Activated CD4-positive, alpha-beta memory T cell treated with anti-CD3 and anti-CD28 coated beads for 36 hours (primary cell): ENCODE measurements at places on chromosomes 13 and 19. TPM values are rescaled to one million over a fixed set of nuclear protein-coding genes. Genes with fewer than 3 reads are reported as not detected.

Gene SULT2A1
- total RNA-seq, result not detected

Gene KLK5
- not detected for total RNA-seq

Gene ZNF578
- total RNA-seq, result 0.56 TPM

Gene GPR12
- total RNA-seq, result not detected

Gene CLC
- 4.0 TPM for total RNA-seq

Gene PBX4
- 45.7 TPM for total RNA-seq

DNA sequence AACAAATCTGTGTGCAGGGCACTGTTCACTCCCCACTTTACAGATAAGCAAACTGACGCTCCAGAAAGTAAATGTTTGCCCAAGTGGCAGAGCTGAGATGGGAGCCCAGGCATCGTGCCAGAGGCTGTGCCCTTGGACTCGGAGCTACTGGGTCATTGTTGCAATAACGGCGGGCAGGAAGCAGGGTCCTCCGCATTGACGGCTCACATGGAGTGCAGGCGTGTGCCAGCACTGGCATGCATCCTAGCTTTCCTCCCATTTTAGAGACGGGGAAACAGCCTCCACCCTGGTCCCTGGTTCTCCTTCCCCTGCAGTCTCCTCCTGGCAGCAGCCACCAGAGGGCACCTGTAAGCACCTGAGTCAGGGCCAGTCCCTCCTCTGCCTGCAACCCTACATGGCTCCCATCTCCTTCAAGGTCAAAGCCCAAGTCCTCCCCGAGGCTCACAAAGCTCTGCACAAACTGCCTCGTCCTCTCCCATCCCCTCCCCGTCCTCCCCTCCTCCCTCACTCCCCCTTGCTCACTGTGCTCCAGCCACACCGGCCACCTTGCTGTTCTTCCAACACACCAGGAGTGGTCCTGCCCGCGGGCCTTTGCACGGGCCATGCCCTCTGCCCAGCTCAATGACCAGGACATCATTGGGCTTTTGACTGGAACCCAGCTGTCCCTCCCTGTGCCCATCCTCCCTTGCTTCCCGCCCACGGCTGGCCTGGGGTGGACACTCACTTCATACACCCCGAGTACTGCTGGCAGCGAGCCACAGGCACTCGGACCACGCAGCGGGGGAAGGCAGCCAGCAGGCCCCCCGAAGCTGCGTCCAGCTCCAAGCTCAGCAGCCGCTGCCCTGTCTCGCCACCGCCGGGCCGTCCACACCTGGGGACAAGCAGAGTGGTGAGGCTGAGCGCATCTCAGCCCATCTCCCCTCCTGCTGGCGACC is 7.7 kb upstream of the LRG1 start:
- no peak overlapping the region for H3K27ac ChIP-seq
- H3K36me3 ChIP-seq, result no peaks in the 10 kb centered on the region
- no peak overlapping the region for H3K4me3 ChIP-seq
- peaks cover 2% of the 10 kb centered on the region for H3K4me1 ChIP-seq

- no peaks in the 10 kb centered on the region for H3K36me3 ChIP-seq
- no peak overlapping the region for H3K27ac ChIP-seq
- H3K27me3 ChIP-seq, result no peaks in the 10 kb centered on the region
- DNase-seq, result no peak
- H3K4me1 ChIP-seq, result peaks cover 39% of the 10 kb centered on the region
- no peak overlapping the region for H3K4me3 ChIP-seq
These were observed 496.7 kb downstream of the COG6 start for GRCh38 chr13:40152145-40152544.

DNA sequence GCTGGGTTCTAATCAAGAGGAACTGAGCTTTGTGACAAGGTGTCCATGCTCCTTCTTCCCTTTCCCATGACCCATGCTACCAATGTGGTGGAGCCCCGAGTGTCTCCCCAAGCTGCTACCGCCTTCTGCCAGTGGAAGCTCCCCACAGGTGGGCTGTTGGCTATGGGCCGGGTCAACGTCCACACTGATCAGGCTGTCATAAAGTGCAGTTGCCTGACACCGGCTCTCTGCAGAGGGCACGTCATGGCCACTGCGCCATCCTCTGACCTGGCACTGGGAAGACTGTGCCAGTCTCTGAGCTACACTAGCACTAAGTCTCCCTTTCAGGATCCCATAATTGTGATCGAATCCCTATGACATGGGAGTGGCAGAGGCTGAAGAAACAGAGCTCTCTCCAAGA is 192.3 kb downstream of the USP12 start:
- H3K4me1 ChIP-seq, result no peaks in the 10 kb centered on the region
- H3K36me3 ChIP-seq, result no peaks in the 10 kb centered on the region
- H3K4me3 ChIP-seq, result no peak overlapping the region

DNA sequence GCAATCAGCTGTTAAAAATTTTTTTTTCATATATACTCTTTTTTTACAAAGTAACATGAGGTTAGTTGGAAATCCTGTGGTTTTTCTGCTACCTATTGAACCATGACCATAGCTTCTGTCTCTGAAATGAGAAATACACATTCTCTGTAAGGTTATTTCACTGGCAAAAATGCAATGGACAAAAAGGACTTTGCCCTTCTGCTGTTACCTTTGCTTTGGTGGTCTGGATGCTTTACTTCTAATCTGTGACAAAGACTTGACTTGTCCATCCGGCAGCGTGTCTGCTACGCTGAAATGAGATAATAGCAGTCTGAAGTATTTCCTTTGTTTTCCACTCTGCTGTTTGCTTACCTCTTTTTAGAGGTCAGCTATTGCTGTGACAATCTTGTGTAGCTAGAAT is 412.8 kb downstream of the SLITRK6 start:
- no peak for DNase-seq
- no peaks in the 10 kb centered on the region for H3K4me1 ChIP-seq
- no peaks in the 10 kb centered on the region for H3K36me3 ChIP-seq
- H3K4me3 ChIP-seq, result no peak overlapping the region
- H3K27me3 ChIP-seq, result no peaks in the 10 kb centered on the region
- H3K27ac ChIP-seq, result no peak overlapping the region

GRCh38 chr13:100796463-100796862 is 121.9 kb upstream of the TMTC4 start:
- DNase-seq, result no peak
- peaks cover 13% of the 10 kb centered on the region for H3K27me3 ChIP-seq
- no peaks in the 10 kb centered on the region for H3K36me3 ChIP-seq
- H3K4me1 ChIP-seq, result no peaks in the 10 kb centered on the region
- H3K4me3 ChIP-seq, result no peak overlapping the region

DNA sequence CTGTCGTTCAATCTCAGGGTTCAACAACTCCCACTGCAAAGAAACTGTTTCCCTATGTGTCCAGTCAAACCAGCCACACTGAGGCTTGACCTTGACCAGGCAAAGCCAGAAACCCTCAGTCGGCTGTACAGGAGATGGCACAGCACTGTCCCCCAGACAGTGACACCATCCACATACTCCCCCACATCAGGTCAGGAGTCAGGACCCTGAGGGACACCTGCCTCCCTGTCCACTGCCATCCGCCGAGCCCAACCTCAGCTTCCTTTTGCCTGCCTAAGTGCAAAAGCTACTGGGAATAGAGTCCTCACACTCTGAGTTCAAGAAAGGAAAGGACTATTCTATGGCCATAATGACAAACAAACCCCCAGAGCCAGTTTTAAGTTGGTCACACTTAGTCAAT is 66.8 kb downstream of the ATP7B start:
- no peaks in the 10 kb centered on the region for H3K27me3 ChIP-seq
- H3K36me3 ChIP-seq, result peaks cover 1% of the 10 kb centered on the region
- peaks cover 35% of the 10 kb centered on the region for H3K4me1 ChIP-seq
- no peak for DNase-seq

DNA sequence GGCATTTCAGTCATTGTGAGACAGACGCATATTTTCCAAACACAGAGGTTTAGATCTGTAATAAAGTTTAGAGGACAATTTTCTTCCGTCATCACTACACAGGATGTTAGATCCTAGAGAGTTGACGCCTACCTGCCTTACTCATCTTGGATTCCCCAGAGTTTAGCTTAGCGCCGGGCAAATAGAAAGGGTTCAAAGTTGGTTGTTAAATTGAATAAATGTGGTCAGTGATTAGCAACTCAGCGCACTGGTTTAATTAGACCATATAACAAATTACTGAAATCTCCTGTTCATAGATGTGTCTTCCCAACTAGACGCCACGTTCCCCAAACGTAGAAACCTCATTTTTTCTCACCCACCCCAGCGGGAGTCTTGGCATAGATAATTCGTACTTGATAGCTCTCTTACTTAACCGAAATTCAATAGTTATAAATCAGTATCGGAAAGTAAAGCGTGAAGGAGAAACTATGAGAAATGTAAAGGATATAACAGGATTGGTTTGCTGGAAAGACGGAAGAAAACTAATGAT is 726 bp upstream of the UFM1 start:
- DNase-seq, result peak; percentile 43
- H3K27ac ChIP-seq, result peak overlapping the region; percentile 99
- peak overlapping the region; percentile 100 for H3K4me3 ChIP-seq

DNA sequence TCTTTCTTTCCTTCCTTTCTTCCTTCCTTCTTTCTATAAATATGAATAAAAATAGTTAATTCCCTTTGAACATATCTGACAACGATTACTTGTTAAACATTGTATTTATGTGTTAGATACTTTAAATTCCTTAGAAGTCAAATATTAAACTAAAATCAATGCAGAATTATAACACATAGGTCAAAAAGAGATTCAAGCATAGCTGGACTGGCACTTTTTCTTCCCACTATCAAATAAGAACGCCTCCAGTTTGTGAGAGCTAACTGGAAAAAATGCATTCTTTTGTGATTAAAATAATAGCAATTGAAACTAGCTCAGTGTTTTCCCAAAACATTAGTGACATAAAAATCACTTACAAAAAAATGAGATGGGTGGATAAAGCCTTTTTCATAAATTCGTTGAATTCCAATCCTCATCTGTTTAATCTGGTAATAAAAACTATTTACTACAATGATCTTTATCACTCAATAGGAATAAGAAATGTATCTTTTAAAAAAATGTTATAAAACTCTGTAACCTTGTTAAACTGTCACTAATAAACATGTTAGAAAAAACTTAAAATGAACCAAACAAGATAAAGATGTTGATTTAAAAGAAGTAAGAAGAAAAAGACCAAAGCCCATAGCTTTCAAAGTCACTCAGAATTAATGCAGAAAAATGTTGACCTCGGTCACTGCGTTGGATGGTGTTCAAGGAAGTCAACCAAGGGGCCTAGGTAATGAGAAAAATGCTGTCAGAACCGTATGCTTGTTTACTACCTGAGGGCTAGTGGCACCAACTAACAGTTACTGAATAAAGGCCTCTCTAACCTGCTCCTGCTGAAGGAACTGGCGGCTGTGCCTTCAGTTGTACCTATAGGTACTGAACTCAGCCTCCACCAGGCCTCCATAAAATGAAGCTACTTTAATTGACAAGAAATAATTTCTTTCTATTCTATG is 1039.5 kb upstream of the SLC10A2 start:
- no peaks in the 10 kb centered on the region for H3K36me3 ChIP-seq
- no peak overlapping the region for H3K4me3 ChIP-seq
- no peak overlapping the region for H3K27ac ChIP-seq

DNA sequence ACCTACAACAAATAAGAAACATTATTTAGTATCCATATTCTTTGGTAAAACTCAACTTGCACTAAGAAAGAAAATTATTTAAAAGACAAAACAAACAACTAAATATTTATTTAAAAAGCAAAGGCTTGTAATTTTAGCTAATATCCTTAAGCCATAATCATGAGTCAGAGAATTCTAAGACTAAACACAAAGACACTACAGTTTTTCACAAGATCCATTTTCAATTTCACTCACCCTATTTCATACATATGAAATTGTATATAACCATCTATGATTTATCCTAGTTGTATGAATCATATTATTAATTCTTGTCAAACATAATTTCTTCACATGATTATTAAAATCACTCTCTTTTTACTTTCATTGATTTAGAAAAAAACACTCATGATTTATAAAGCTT is 64.3 kb downstream of the MICU2 start:
- no peak for DNase-seq
- H3K27ac ChIP-seq, result no peak overlapping the region
- peaks cover 15% of the 10 kb centered on the region for H3K36me3 ChIP-seq
- H3K4me3 ChIP-seq, result no peak overlapping the region
- no peaks in the 10 kb centered on the region for H3K27me3 ChIP-seq

DNA sequence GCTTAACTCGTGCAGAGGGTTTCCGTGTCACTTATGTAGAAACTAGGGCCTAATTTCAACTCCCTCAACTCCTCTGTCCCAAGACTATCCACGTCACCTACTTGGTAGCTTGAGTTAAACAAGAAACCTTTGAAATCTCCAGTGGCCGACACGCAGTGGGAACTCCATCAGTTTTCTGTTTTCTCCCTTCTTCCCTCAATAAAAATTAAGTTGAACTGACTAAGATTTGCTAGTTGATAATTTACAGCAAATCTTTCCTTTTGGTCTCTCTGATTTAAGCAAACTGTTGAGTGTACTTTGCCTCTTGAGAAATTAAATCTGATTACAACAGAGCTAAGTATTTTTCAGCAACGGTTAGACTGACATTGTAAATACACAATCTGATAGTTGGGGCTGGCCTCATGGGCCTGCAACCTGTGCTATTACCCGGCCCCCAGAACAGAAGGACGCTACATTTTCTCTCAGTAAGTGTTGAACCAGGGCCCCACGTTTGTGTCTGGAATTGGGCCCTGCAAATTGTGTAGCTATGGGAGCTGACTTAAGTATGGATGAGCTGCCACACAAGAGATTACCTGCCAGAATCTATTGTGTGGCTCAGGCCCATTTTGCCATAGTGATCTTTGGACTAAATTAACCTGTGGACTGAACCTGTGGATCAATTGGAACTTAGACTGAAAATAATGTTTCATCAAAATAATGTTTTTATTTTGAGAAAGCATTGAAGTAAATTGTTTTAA is 708 bp upstream of the ESD start:
- no peaks in the 10 kb centered on the region for H3K27me3 ChIP-seq
- DNase-seq, result no peak
- H3K36me3 ChIP-seq, result peaks cover 10% of the 10 kb centered on the region
- H3K4me3 ChIP-seq, result peak overlapping the region; percentile 95
- H3K27ac ChIP-seq, result peak overlapping the region; percentile 96

- DNase-seq, result no peak
- no peak overlapping the region for H3K4me3 ChIP-seq
- no peak overlapping the region for H3K27ac ChIP-seq
- peaks cover 25% of the 10 kb centered on the region for H3K27me3 ChIP-seq
- no peaks in the 10 kb centered on the region for H3K36me3 ChIP-seq
These were observed 299.5 kb downstream of the ZNF536 start for GRCh38 chr19:30671622-30672051.
